ENCODE measurements at places on chromosomes 12 and 14.

GRCh38 chr12:6928022-6928702 is 403 bp downstream of the ATN1 start:
- no peak for DNase-seq

DNA sequence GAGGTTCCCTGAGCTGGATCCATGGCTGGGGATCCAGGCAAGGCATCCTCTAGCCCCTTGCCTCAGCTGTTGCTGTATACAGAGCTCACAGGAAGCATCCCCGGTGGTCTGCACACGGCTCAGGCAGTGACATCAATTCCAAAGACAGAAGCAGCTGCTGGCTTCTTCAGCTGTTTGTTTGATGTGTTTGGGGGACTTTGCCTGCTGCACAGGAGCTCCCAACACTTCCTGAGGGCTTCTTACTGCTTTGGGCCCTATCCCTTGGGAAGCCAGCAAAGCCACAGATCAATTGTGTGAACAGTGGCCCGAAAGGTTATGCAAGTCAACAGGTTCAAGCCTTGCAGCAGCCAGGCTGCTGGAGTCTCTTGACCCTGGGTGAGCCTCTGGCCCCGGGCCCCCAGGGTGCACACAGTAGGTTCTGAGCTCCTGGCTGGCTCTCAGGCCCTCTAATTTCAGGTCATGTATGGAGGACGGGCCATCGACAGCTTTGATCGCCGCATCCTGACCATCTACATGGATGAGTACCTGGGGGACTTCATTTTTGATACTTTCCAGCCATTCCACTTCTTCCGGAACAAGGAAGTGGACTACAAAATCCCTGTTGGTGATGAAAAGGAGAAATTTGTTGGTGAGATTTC is 42.6 kb downstream of the CCDC92 start:
- no peak for DNase-seq

DNA sequence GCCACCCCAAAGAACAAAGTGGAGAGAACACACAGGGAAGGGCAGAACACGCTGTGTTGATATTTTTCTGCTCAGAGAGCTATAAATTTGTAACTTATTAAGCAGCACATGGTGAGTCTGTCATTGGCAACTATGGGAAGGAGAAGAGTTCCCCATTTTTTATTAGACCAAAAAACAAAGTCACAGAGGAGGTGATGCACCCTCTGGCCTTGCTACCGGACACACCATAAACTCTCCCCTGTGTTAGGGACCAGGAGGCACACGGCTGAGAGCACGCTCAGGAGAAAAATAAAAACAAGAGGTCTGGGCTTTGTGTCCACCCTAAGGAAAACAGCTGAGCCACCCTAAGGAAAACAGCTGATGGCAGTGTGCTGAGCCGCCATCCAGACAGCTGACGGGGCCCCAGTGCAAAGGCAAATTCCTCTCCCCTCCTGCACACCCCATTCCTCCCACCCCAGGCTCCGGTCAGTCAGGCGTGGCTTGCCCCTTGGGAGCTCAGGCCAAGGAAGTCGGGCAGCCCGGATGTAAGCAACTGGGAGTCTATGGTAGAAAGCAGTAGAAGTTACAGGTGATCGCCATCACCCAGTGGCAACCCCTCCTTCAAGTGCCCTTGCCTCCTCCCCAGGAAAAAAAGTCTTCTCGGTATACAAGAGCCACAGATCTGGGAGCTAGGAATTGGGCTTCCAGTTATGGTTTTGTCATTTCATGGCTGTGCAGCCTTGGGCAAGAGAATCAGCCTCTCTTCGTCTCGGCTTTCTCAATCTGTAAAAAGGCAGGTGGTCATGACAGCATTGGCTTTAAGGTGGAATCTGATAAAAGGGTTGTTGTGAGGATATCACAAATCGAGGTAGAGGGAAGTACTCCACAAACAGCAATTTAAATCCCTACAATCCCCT is 2.4 kb downstream of the PXN start:
- DNase-seq = no peak

- no peak for DNase-seq
Measured at GRCh38 chr14:33643426-33644181, 307.3 kb downstream of the EGLN3 start.

- no peak for DNase-seq
Measured at GRCh38 chr14:101478096-101478495, 83.2 kb upstream of the DIO3 start.

DNA sequence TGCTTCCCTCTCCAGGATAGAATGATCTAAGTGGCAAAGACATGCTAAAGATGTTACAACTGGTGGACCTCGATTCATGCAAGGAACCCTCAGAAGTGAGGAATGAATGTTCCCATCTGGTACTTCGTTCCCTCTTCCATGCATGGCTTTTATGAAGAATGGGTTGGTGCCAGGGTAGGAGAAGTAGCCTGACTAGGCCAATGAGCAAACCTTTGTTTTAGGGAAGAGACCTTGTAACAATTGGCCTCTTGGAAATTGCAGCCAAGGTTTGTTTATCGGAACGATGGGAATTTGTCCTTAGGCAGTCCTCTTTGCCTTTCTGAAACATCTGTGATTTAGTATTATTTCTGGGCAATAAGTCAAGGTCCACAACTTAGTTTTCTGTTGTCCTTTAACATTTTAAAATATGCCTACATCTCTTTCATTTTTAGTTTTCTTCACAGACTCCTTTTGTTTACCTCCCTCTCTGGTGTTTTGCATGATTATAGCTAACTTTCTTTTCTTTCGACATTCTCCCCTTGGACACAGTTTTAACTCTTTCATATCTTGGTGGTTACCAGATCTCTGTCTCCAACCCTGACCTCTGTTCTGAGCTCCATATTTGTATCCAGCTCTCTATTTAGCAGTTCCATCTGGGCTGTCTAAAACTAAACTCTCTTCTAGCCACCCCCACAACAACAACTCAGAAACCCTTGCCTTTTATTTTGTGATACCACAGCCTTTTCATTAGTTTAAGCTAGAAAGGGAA is 70.0 kb downstream of the DIP2B start:
- DNase-seq = no peak

- no peak for DNase-seq
Measured at GRCh38 chr12:19000836-19001235, 128.7 kb upstream of the PLEKHA5 start.

GRCh38 chr14:97602438-97603117 is 805.4 kb downstream of the VRK1 start:
- peak; percentile 80 for DNase-seq

- no peak for DNase-seq
Measured at GRCh38 chr12:19885093-19885812, 446.0 kb downstream of the AEBP2 start.

DNA sequence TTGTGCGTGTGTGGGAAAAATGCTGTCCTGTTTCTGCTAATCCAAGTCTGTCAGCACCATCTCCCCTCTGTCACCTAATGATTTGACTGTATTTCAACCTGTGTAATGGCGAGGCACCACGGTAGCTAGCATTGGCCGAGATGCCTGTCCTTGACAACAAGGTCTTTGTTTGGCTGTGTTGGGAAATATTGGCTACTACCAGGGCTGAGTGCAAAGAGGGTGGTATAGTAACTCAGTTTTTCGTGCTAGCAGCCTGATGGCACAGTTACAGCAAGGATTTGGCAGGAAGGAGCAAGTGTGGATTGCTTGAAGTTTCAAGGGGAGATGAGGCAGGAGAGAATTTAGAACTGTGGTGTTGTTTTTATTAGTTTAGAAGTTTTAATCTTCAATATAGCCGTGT is 440.3 kb upstream of the RGS6 start:
- DNase-seq = no peak

- no peak for DNase-seq
Measured at GRCh38 chr12:69720750-69721149, 17.9 kb upstream of the RAB3IP start.

- DNase-seq = no peak
Measured at GRCh38 chr12:116067892-116068291, 209.6 kb downstream of the MED13L start.

- no peak for DNase-seq
Measured at GRCh38 chr14:51521764-51522163, 129.9 kb upstream of the FRMD6 start.
